MG63 (cell line): ENCODE measurements at places on chromosomes 5 and 9. TPM values are rescaled to one million over a fixed set of nuclear protein-coding genes. Genes with fewer than 3 reads are reported as not detected.
A peak's percentile ranks its signal among the peaks of the same experiment; 100 is the strongest.

DNA sequence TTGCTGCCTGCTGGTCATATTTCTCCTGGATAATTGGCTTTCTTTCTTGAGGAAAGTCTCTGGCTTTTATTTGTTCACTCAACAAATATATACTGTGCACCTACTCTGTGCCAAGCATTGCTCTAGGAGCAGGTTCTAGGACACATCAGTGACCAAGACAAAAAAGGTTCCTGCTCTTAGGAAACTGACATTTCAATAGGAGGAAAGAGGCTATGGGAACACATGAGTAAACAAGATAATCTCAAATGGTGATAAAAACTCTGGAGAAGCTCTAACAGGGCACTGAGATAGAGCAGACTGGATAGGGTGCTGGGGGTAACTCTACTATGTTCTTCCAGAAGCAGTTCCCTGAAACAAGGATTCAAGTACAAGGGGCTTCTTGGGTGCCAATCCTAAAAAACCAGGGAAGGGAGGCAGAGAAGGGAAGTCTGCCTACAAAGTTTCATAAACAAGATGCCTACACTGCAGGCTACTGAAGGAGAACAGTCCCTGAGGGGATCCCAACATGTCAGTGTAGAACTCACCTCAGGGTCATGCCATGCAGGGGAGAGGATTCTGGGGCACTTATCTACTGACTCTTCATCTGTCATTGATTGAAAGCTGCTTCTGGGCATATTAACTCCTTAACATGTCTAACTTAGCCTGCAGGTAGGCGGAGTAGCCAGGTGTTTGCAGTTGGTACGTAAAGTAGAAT lies 181.3 kb downstream of the GRIA1 start:
- no peak for DNase-seq

- DNase-seq, result no peak
These were observed 91.5 kb upstream of the CDH9 start for GRCh38 chr5:27129926-27130325.

DNA sequence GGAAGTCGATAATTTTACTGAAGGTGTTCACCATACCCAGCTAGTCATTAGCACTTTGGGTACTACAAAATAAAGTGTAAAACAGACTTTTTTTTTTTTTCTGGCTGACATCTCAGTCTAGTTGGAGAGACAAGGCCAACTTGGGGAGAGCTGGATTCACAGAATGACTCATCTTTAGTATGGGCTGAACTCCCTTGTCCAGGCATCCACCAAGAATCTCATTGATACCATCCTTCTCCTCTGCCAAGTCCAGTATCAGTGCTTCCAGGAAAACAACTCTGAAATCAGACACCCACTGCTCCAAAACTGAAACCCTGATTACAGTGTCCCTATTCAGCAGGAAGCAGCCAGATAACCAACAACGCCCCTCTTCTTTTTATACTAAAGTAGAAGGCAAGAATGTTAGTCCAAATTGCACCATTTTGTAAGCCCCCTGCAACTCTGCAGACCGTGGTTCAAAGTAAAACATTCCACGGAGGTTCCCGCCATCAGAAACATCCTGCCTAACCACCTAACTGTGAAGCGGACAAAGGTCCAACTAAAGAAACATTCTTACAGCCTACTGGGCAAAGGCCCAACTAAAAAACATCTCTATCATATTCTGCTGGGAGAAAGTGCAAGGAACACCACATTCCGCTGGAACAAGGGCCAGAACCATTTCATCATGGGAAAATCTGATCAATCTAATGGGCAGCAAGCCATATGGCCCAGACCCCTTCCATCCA lies 728.2 kb downstream of the BRINP1 start:
- DNase-seq, result peak; percentile 33

DNA sequence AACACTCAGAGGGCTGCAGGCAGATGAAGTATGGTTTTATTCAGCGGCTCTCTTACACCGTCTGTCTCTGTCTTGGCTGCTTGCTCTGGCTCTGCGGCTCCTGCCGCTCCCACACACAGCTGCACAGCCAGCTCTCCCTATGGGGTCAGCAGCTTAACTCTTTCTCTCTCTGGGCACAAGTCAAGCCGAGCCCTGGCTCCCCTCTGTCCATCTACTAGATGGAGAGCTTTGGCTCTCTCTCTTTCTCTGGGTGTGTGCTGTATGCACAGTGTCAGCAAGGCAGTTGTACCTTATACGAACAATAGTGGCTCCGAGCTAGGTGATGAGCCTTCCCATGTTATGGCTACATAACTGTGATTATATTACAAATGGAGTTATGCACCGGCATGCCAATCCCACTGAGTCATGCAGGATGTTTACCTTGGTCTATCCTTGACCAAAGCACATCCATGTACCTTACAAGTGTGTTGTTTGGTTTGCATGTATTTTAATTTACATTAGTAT lies 19.3 kb upstream of the PPP2CA start:
- peak; percentile 90 for DNase-seq

- no peak for DNase-seq
These were observed 26.7 kb downstream of the APBA1 start for GRCh38 chr9:69645488-69645887.

- peak; percentile 85 for DNase-seq
These were observed 76.7 kb upstream of the IFNE start for GRCh38 chr9:21558615-21559401.

DNA sequence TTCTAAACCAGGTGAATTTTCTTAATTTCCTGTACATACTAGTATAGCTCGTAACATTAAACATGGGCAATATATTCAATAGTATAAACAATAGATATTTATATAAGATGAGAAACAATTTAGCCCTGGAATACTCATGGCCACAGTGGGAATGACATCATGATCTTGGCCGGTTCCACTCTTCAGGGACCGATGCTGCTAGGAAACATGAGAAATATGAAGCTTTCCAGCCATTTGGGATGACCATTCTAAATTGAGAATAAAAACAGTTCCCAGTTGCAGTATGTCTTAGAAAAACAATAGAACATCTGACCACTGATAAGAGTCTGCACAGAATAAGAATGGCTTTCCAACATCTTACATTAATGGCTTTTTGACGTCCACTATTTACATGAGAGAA lies 33.3 kb upstream of the SLCO6A1 start:
- no peak for DNase-seq

DNA sequence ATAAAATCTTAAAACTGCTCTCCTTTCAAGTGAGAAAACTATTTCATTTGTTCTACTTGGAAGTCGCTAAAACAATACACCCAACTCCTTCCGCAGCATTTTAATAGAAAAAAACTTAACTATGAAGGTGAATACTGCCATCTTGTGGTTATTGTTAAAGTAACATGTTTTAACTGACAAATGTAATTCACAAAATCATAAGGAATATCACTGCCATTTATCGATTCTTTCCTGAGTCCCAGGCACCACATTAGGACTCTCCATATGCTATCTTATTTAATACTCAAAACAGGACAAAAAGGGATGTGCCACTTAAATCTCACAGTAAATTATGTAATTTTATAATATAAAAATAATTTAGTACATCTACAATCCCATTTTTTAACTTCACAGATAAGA lies 130.5 kb upstream of the ITGA1 start:
- DNase-seq, result no peak

DNA sequence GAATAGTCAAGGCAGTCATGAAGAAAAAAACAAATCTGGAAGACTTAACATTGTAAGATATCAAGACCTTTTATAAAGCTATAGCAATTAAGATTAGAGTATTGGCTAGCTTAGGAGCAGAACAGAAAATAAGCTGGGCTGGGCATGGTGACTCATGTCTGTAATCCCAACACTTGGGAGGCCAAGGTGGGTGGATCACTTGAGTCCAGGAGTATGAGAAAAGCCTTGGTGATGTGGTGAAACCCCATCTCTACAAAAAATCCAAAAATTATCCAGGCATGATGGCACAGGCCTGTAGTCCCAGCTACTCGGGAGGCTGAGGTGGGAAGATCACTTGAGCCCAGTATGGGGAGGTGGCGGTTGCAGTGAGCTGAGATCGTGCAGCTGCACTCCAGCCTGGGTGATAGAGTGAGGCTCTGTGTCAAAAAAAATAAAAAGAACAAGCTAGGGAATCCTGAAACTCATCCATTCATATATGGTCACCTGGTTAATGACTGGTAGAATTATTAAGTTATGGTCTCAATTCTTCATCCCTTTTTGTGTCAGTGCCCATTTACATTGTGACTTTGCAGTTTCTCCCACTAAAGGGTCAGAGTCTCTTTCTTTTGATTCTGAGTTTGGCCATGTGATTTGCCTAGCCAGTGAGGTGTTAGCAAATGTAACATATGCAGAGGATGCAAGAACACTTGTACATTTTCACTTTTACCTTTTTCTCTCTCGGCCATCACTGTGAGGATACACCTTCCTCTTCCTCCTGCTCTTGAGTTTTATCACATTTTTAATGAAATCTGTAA lies 144.6 kb upstream of the SGCD start:
- peak; percentile 47 for DNase-seq

GRCh38 chr5:119250946-119251901 lies 104.6 kb upstream of the TNFAIP8 start:
- DNase-seq, result no peak

- DNase-seq, result peak; percentile 76
These were observed 121.3 kb downstream of the LHFPL2 start for GRCh38 chr5:78527054-78527859.

- no peak for DNase-seq
These were observed 101.0 kb downstream of the ZNF608 start for GRCh38 chr5:124645396-124645795.

DNA sequence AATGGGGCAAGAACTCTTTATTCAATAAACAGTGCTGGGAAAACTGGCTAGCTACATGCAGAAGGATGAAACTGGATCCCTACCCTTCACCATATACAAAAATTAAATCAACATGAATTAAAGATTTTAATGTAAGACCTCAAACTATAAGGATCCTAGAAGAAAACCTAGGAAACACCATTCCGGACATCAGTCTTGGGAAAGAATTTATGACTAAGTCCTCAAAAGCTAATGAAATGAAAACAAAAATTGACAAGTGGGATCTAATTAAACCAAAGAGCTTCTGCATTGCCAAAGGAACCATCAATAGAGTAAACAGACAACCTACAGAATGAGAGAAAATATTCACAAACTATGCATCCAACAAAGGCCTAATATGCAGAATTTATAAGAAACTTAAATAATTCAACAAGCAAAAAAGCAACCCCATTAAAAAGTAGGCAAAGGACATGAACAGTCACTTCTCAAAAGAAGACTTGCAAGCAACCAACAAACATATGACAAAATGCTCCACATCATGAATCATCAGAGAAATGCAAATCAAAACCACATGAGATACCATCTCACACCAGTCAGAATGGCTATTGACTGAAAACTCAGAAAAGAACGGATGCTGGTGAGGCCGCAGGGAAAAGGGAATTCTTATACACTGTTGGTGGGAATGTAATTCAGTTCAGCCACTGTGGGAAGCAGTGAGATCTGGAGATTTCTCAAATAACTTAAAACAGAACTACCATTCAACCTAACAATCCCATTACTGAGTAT lies 104.3 kb upstream of the MAP3K1 start:
- DNase-seq, result no peak

DNA sequence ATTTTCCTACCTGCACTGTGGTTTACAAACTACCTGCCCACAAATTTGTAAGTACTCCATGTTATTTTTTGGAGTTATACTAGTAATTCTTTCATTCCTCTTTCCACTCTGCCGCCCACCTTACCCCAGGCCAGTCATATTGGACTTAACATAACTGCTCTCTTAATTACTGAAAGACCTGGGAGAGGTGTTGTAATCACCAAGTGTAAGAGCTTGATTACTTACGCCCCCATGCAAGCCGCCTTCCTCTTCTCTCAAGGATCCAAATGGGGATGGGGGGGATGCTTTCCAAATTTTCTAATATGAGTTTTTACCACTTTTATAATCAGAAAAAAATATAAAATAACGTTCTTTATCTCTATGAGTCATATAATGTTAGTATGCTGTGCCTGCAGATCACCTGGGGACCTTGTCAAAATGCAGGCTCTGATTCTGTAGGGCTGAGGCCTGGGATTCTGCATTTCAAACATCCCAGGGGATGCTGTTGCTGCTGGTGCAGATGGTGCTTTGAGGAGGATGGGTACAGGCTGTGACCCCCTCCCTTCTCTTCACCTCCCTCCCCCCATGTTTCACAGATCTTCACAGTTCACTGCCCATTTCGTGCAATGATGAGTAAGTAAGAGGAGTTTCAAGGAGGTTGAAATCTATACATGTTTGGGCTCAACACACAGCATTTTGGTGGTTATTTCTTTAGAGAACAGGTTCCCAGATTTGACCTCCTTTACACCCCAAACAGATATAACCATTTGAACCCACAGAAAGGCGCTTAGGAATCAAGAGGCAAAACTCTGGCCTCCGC lies 87.3 kb downstream of the SEC61B start:
- no peak for DNase-seq

DNA sequence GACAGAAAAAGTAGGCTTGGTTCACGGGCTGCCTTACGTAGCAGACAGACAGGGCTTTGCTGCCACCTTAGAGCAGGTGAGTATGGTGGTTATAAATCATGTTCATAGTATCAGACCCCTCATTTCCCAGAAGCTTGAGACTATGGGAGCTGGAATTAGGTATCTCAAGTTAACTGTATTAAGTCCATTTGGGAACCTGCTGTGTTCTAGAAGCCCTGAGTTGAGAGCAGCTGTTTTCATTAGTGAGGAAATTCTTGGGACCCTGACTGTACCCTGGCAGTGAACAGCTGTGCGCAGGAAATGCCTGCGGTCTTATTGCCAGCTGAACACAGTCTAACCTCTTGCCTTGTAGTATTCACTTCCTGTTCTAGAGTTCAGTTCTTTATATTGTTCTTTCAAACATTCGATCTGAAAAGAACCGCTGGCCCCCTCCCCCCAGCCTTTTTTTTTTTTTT lies 29.8 kb downstream of the UGCG start:
- DNase-seq, result peak; percentile 23

DNA sequence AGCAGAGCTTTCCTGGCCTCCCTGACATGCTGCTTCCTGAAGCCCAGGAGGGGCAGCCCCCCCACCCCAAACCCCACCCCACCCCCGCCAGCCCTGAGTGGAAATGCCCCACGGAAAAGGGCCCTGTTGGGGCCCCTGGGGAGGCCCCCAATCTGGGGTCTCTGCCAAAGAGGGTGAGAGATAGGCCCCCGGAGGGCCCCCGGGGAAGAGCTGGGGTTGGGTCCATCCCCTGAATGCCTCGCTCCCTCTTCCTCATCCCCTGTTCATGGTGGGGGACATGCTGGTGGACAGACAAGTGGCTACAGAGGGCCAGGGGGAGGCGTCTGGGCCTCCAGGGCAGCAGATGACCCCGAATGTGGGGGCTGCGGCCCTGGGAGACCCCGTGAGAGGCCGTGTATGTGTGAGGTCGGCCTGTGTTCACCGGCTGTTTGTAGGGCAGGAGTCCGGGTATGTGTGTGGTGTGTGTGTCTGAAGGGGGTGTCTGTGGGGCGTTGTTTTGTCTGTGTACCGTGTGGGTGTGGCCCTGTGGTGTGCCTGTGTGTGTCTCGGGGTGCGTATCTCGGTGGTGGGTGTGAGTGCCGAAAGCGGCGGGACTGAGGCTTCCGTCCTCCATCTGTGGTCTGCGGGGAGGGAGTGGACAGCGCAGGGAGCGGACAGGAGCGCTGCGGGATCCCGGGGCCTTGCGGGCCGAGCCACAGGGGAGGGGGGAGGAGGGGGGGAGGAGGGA lies 11.3 kb downstream of the C9orf50 start:
- DNase-seq, result no peak

ANKRD34B gene
- not detected in 2 replicates for total RNA-seq

SHOC1 gene
- not detected in 2 replicates for total RNA-seq

WDR38 gene
- total RNA-seq, result not detected in 2 replicates

LRRC14B gene
- total RNA-seq, result not detected in 2 replicates

CTSV gene
- total RNA-seq, result 1.9 and 4.0 TPM in 2 replicates

NR4A3 gene
- total RNA-seq, result not detected in 2 replicates

SMIM33 gene
- total RNA-seq, result not detected in 2 replicates

NPR3 gene
- total RNA-seq, result 5.8 and 6.6 TPM in 2 replicates

ARHGEF37 gene
- total RNA-seq, result 0.17 and 1.1 TPM in 2 replicates

ERBIN gene
- 23.5 and 28.4 TPM in 2 replicates for total RNA-seq

FAM193B gene
- 17.5 and 22.3 TPM in 2 replicates for total RNA-seq
